Stimulated activated CD4-positive, alpha-beta T cell treated with anti-CD3 and anti-CD28 coated beads, Interleukin-2, amount 100 ng/mL, for 48 hours (primary cell): ENCODE measurements at places on chromosomes 12 and 14.

- DNase-seq, result no peak
Measured at GRCh38 chr12:50536831-50537537, 32.2 kb downstream of the DIP2B start.

GRCh38 chr14:75459099-75459741 is 31.4 kb downstream of the JDP2 start:
- no peak for DNase-seq

GRCh38 chr12:108854451-108855283 is 2.7 kb downstream of the SSH1 start:
- no peak for DNase-seq

- no peak for DNase-seq
Measured at GRCh38 chr12:95204141-95204866, 13.0 kb downstream of the FGD6 start.

GRCh38 chr14:100610511-100611217 is 23.4 kb upstream of the BEGAIN start:
- DNase-seq, result no peak

GRCh38 chr14:51865953-51866747 is 5.7 kb downstream of the GNG2 start:
- DNase-seq, result no peak
